ENCODE measurements at places on chromosomes 12 and 14. TPM values are rescaled to one million over a fixed set of nuclear protein-coding genes. Genes with fewer than 3 reads are reported as not detected.
A peak's percentile ranks its signal among the peaks of the same experiment; 100 is the strongest.

- DNase-seq = no peak
Observed at GRCh38 chr12:98894412-98895085, 249.5 kb downstream of the APAF1 start.

DNA sequence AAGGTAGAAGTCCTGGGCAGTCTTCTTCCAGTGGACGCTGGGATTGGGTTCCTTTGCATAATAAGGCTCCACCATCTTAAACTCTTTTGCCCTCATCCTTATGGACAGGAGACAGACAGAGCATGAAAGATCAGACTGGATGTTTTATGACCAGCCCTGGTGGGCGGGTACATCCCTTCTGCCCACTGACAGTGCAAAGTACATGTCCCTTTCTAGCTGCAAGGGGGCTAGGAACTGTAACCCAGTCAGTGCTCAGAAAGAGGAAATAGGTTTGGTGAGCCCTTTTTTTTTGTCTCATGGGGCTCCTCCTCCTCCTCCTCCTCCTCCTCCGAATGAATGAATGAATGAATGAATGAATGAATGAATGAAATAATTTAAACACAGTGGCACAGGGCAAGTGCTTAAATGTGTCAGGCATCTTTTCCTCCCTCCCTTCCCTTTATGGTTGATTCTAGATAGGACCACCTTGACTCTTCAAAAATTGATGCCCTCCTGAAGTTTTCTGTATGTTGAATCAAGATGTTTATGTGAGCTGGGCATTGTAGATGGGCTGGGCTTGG, 36.4 kb upstream of the HNF1A start:
- no peak for DNase-seq

DNA sequence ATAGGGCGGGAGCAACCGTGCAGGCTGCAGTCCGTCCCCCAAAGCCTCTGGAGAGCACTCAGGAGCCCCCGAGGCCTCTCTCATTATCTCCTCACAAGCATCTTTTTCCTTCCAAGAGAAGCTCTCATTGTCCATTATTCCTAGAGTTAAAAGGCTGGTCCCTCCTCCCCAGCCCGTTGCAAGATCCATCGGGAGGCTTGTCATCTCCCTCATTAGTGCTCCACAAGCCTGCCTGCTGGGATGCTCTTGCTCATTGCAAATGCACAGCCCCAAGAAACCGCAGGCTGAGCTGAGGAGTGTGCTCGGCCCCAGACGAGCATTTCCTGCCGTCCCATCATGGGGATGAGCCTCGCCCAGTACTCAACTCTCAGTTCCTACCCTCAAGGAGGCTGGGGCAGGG, 23.3 kb downstream of the NUAK1 start:
- no peak for DNase-seq

DNA sequence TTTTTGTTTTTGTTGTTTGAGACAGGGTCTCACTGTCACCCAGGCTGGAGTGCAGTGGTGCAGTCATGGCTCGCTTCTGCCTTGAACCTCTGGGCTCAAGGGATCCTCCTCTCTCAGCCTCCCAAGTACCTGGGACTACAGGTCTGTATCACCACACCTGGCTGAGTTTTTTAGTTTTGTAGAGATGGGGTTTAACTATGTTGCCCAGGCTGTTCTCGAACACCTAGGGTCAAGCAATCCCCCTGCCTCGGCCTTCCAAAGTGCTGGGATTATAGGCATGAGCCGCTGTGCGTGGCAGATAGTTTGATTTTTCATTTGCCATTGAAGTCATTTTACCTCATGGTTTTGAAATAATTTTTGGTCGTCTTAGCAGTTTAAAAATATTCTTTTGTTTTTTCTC, 94.3 kb upstream of the EIF5 start:
- DNase-seq = no peak

GRCh38 chr12:105596731-105597130, 266.2 kb downstream of the C12orf75 start:
- no peak for DNase-seq

GRCh38 chr12:132765361-132765760, 3.7 kb upstream of the ANKLE2 start:
- DNase-seq = no peak

GRCh38 chr14:94936401-94936892, 166.5 kb upstream of the GSC start:
- no peak for DNase-seq

DNA sequence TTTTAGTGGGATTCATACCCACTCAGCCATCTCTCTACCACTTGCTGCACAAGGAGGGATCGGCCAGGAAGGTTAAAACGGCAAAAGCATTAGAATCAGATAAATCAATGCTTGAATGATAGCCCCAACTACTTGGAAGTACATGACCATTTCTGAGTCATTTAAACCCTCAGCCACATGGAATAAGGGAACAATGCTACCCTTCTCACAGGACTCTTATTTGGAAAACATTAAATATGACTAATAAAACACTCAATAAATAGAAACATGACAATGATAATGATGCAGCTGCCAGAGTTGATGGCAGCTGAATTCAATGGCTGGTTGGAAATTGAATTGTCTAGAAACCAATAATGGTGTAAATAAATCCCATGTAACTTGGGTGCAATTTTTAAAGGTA, 165.4 kb downstream of the FLRT2 start:
- no peak for DNase-seq

DNA sequence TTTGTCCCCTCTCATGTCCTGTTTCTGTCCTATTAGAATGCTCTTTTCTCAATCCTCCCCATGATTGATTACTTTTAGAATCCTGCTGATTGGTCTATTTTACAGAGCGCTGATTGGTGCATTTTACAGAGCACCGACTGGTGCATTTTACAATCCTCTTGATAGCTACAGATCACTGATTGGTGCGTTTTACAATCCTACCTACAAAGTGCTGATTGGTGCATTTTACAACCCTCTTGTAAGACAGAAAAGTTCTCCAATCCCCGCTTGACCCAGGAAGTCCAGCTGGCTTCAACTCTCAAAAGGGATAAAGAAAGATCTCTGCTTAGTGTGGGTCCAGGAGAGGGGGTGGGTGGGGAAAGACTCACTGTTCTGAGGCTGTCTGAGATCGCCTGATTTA, 71.3 kb downstream of the DHRS2 start:
- no peak for DNase-seq

- peak; percentile 71 for DNase-seq
Observed at GRCh38 chr12:12439636-12440035, 82.8 kb downstream of the BORCS5 start.

DNA sequence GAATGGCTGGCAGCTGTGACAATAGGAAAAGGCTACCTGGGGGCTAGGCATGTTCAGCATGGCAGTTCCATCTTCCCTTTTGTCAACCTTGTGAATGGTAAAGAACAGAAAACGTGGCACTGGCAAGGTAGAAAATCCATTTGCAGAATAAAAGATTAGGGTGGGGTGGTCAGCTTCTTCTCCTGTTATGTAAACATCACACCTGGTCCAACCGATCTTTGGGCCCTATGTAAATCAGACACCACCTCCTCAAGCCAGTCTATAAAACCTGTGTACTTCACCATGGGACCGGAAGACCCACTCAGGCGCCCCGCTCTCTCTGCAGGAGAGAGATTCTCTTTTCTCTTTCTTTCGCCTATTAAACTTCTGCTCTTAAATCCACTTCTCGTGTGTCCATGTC, 19.6 kb upstream of the TMEM30B start:
- DNase-seq = no peak

DNA sequence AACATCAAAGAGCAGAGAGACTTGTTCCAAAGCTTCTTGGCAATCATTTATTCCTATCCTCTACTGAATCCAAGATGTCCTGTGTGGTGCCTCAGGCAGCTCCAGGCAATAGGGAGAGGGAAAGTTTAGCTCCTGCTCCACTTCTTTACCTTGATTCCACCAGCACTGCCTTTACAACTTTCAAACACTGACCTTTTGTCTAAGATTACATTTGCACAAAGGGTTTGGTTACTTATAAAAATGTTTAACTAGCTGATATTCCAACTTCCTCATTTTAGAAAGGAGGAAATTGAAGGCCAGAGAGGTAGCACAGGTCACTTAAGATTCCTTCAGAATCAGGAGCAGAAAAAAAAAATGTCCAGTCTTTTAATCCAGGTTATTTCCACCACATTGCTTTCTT, 192.7 kb downstream of the BTG1 start:
- DNase-seq = no peak

DNA sequence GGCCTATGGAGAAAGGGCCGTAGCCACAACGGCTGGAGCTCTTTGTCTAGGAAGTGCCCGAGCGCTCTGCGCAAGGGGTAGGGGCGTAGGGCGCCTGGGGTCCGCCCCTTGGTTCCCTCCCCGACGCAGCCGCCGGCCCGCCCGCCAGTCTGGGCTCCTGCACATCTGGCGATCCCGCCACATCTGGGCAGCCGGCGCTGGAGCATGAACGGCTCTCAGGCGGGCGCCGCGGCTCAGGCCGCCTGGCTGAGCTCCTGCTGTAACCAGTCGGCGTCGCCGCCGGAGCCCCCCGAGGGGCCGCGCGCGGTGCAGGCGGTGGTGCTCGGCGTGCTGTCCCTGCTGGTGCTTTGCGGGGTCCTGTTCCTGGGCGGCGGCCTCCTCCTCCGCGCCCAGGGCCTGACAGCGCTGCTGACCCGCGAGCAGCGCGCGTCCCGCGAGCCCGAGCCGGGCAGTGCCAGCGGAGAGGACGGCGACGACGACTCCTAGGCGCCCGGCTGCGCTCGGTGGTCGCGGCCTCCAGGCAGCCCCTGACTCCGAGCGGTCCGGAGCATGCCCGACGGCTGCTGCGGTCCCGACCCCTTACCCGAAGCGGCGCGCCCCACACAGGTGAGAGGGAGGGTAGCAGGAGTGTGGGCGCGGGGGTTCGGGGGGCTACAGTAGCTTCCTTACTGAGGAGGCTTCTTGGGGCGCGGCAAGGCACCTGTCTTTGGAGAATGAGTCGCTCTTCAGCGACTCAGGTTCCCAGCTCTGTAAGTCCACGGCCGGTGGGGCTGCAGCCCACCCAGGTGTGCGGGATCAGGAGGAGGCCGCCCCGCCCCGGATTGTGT, at the start of gene SMIM41:
SMIM41 (plus strand) TSS at position 129 of the 827 bp plus-strand sequence; CDS start at position 205, 76 bp downstream.
- DNase-seq = peak; percentile 51

DNA sequence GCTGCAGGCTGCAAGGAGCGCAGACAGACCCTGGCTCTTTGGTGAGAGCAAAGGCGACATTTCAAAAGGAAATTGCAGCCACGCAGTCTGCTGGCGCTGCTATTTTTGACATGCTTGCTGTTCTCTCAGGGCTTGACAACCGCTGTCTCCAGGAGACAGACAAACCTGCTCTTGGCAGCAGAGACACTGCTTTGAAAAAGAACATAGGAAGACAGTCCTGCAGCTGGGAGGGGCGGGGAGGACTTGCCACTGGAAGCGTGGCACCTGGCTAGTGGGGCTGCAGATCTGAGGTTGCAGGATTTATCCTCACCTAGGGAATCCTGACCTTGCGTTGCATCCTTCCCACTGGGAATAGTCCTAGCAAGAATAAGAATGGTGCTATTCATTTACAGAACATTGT, 91.8 kb upstream of the KCNA1 start:
- no peak for DNase-seq

- no peak for DNase-seq
Observed at GRCh38 chr14:96461950-96462798, 40.0 kb upstream of the PAPOLA start.

GRCh38 chr12:49548822-49549648, 10.2 kb downstream of the KCNH3 start:
- DNase-seq = no peak

DNA sequence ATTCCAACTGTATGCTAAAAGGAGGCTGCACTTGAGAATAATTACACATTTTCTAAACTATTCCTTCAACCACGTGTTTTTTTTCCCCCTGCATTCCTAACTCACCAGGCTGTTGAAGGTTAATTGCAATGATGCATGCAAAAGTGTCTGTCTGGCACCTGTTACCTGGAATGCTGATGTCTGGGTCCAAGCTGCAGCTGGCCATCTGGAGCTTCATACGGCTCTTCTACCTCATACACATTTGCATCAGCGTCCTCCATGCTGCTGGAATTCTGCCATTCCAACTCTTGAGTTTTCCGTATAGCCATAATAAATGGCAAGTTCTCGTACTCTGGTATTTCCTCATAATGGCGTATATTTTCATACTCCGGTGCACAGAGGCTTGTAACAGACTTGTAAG, 8.6 kb downstream of the FGD6 start:
- no peak for DNase-seq

GRCh38 chr14:25132732-25133422, 82.9 kb upstream of the STXBP6 start:
- no peak for DNase-seq

- DNase-seq = no peak
Observed at GRCh38 chr14:78697341-78697740, 527.2 kb downstream of the NRXN3 start.

GRCh38 chr14:47596860-47597259, 78.5 kb downstream of the MDGA2 start:
- no peak for DNase-seq

- no peak for DNase-seq
Observed at GRCh38 chr14:75794615-75795038, 133.6 kb downstream of the TTLL5 start.

DNA sequence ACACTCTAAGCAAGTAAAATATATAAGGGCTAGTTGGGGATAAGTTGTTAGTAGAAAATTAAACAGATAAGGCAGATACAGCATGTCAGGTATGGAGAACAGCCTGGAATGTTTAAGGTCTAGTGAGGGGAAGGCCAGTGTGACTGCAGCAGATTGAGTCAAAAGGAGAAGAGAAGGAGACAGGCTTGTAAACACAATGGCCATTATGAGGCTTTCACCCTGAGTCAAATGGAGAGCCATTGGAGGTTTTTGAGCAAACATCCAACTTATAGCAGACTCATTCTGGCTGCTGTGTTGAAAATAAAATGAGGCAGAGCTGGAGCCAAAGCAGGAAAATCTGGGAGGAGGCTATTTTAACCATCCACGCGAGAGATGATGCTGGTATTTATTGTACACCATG, 142.0 kb downstream of the DUSP6 start:
- no peak for DNase-seq

GRCh38 chr14:22265319-22266141, 323.5 kb downstream of the DAD1 start:
- no peak for DNase-seq

Gene SMCO2
- total RNA-seq = 1.0 TPM

Gene FBXW8
- total RNA-seq = 9.6 TPM

Gene SLC25A47
- not detected for total RNA-seq

Gene DIO2
- total RNA-seq = not detected

Gene PRIMA1
- total RNA-seq = not detected

Gene SMIM41
- total RNA-seq = not detected

Gene RASAL1
- not detected for total RNA-seq

Gene SLC4A8
- 6.3 TPM for total RNA-seq

Gene CLEC2A
- total RNA-seq = not detected

Gene SRRM4
- not detected for total RNA-seq

Gene CPNE6
- not detected for total RNA-seq

Data from natural killer cell treated with Interleukin-12 subunit alpha and Interleukin-12 subunit beta and Interleukin-15 and Interleukin-18, amount 100 ng/mL, for 72 hours (primary cell).